Stimulated activated CD4-positive, alpha-beta T cell treated with anti-CD3 and anti-CD28 coated beads, Interleukin-1b, Interleukin-23, amount 100 ng/mL, for 24 hours (primary cell): ENCODE measurements at places on chromosomes 16 and 17.

DNA sequence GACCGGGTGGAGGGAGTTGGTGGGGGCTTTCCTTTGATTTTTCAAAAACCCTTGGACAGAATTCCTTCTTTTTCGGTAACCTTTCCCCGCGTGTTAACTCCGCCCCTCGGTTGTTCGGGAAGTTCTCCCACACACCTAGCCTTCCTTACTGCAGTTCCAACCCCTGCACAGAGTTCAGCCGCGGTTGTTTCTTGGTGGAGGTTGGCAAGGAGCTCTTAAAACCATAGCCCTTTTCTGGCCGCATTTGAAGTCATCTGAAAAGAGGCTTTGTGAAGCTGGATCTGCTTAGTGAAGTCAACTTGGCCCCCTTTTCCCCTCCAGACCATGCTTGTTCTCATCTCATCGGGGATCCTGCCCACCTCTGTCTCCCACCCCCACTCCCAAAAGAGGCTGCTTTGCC lies 1.8 kb downstream of the CACNG4 start:
- DNase-seq: no peak

DNA sequence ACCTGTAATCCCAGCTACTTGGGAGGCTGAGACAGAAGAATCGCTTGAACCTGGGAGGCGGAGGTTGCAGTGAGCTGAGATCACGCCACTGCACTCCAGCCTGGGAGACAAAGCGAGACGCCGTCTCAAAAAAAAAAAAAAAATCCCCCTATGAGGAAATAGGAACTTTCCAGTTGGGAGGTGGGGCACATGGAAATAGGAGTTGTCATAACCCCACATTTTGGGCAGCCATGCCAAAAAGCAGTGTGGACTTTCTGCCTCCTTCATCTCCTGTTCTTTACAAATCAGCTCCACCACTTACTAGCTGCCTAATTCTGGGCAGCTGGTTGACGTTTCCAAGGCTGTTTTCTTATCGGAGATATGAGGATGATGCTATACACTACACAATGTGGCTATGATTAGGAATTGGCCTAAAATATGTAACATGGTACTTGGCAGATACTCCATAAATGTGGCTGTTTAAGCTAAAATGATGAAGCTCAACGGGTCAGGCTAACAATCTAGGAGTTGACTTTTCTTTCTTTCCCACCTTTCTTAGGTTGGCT lies 21.5 kb upstream of the CCL5 start:
- DNase-seq: no peak

DNA sequence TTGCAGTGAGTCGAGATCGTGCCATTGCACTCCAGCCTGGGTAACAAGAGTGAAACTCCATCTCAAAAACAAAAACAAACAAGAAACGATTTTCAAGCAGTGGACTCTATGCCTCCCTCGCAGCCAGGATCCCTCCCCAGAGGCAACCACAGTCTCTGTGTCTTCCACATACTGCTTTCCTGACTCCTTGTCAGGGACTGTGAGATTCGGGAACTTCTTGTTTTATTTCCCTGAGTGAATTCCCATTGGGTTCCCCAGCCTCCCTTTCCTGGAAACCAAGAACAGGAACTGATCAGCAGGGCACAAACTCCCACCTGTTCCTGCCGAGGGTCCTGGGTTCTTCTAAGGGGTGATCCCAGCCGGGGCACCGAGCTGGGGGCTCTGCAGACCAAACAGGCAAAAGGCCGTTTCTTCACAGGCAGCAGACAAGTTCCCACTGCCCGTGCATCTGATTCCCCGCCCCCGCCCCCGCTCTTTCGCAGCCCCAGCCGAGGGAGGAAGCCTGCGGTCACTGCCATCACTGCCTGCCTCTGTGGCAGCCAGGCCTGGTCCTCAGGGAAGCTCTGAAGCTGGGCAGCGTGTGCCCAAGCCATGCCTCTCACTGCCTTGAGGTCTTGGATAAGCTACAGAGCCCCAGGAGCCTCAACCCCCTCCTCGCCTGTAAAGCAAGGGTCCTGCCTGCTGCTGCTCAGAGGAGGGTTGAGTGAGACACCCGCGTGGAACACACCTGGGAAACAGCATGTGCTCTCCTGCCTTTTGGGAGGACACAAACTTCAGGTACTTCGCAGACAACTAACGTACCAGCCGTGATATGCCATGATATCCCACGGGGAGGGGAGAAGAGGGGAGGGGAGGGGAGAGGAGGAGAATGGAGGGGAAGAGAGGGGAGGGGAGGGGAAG lies 5.5 kb upstream of the PIEZO1 start:
- no peak for DNase-seq

DNA sequence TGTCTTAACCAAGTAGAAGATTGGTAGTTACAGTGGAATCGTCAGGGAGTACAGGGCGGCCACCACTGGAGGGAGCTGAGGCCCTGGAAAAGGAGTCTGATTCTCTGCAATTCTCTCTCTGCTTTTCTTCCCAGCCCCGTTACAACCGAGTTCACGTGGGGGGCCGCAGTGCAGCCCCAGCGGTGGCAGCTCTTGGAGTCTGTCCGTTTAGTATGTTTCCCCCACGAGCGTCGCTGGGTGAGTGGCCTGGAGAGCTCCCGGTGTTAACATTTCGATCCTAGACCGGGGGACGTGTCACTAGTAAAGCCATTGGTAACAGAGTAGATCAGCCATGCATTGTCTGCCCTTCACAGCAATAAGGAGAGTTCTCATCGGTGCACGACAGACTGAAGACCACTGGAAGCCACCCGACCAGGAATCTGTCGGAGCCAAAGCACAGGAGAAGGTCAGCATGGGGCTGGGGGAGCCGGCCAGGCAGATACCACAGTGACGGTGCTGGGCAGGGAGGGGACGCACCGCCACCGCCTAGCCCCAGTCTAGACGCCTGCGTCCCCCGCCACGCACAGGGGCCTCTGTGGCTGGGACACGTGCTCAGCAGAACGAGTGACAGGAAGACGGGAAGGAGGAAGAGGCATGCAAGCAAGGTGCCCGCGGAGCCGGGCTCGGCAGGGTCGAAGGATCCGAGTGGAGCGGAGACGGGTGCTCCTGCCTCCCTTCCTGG lies 15.7 kb downstream of the SLC16A3 start:
- no peak for DNase-seq

DNA sequence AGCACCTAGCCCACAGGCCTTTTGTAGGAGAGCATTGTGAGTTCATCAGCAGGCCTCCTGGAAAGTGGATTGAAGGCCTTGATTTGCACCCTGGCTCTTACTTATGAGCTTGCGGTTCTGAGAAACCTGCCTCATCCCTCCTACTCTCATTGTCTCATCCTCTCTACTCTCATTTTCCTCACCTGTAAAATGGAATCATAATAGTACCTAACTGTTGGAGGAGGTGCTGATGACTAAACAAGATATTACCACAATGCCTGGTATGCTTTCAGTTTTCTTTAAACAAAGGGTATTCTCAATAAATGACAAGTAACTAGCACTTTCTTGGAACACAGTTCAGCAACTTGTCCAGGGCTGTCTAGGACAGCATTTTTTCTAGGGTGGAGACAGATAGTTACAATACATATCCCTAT lies 243.1 kb upstream of the MAF start:
- DNase-seq: no peak

- DNase-seq: no peak
These were observed 12.4 kb downstream of the CBLN1 start for GRCh38 chr16:49269201-49269600.

DNA sequence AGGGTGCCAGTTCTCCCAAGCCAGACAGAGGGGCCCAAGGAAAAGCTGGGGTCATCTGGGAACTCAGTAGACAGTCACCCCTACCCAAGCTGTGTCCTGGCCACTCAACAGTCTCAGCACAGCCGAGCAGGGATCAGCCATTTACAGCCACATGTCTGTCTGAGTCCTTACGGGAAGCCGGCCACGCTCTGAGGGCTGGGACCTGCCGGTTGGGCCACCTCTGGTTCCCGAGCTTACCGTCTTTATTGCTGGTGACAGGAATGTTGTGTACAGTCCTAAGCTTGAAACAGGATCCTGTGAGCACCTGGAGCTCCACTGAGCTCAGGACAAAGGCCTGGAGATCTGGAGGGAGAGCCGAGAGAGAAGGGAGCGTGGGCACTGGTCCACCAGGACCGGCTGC lies 59.8 kb downstream of the TIMM22 start:
- no peak for DNase-seq

DNA sequence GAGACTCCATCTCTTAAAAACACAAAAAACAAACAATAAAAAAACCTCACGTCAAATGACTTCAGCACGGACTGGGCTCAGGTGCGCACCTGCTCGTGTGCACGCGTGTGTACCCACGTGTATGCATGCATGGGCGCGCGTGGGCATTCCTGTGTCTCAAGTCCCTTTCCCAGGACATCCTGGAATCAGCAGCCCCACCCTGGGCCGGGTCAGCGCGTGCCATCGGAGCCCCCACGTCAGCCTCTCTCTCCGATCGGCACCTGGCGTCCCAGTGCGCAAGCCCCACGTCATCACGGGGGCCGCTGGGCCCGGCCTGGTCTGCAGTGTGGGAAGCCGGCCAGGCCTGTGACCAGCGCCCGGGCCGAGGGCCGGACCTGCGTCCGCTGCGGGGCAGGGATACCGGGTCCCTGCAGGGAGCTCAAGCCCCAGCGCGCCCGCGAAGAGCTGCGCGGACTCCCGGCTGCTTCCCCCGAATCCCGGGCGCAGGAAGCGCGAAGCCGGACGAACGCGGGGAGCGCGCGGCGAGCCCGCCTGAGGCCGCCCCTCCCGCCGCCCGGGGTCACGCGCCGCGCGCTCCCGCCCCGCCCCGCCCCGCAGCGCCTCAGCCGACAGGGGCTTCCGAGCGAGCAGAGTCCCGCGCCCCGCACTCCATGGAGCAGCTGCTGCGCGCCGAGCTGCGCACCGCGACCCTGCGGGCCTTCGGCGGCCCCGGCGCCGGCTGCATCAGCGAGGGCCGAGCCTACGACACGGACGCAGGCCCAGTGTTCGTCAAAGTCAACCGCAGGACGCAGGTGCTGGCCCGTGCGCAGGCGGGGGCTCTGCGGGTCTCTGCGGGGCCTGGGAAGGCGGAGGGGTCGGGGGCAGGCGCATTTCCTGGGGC lies at the start of gene FN3K:
Gene FN3K (plus strand): TSS at position 629 of the 880 bp plus-strand sequence. CDS start 22 bp downstream, at position 651.
- DNase-seq: no peak

DNA sequence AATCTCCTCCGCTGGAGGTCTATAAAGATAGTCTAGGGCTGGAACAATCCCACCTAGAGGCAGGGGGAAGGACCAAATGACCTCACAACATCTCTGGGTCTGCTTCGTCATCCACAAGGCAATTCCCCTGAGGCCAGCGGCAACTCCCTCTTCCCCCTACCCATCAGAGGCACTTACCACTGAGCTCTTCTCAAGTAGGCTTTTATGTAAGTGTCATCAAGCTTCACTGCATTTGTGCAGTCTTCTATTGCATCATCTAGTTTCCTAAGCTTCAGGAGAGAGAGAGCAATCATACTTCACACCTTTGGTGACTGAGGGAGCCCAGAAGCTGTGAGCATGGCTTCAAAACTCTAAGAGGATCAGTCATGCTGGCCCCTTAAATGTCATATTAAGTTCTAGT lies 21.0 kb downstream of the CNP start:
- DNase-seq: no peak

- no peak for DNase-seq
These were observed 22.8 kb downstream of the FAM117A start for GRCh38 chr17:49741009-49741691.

DNA sequence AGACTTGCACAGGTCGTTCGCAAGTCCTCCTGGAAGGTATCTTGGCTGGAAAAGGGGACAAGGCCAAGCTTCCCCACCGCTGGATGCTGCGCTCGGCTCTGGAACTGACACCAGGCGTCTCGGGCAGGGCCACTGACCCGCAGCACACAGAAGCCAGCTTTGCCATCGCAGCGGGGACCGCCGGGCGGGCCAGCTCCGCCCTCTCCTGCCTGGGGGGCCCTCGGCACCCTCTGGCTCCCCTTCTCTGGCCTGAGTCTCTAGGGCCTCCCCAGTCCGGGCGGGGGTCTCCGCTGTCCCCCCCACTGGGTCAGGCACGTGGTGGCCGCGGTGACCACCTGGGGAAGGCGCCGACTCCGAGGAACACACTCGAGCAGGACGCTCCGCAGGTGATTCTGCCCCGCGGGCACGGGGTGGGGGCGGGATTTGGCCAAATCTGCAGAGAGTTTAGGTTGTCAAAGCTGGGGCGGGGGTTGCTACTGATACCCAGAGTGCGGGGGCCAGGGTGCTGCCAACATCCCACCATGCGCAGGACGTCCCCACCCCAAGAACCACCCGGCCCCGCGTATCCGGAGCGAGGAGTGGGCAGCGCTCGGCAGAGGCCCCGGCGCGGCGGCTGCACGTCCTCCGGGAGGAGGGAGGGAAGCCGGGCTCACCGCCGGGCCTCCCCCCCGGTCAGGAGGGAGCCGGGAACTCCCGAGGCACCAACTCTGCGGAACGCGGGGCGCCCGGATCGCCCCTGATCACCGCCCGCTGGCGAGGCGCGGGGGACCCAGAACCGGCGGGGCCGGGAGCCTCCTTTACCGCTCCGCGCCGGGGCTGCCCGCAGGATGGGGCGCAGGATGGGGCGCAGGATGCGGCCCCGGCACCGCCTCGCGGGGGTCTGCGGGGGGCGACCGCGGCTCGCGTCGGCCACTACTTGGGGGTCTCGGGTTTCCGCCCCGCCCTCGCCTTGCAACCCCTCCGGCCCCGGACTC lies 744 bp upstream of the METRNL start:
- no peak for DNase-seq
